ENCODE measurements at places on chromosomes 6 and 20. TPM values are rescaled to one million over a fixed set of nuclear protein-coding genes. Genes with fewer than 3 reads are reported as not detected.
A peak's percentile ranks its signal among the peaks of the same experiment; 100 is the strongest.

DNA sequence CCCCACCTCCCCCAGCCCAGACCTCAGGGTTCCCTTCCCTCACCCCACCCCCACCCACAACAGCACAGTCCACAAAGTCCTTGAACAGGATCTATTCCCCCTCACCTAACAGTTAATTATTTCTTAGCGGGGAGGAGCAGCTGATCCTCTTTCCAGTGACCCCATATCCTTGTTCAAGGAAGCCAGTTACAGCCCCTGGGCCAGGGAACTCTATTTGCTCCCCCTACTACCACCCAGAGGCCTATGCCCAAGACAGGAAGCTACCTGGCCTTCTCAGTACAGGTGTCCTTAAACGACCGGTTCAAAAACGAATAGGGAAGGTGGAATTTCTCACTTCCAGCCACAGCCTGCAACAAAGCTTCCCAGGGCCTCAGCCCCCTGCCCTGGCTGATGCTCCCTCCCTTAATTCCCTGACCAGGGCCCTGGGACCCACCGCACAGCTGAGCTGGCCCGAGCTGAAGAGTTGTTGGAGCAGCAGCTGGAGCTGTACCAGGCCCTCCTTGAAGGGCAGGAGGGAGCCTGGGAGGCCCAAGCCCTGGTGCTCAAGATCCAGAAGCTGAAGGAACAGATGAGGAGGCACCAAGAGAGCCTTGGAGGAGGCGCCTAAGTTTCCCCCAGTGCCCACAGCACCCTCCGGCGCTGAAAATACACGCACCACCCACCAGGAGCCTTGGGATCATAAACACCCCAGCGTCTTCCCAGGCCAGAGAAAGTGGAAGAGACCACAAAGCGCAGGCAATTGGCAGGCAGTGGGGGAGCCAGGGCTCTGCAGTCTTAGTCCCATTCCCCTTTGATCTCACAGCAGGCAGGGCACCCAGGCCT, 778 bp downstream of the MCCD1 start:
- peak; percentile 55 for DNase-seq

GRCh38 chr6:121748376-121748775, 312.9 kb downstream of the GJA1 start:
- DNase-seq = no peak

DNA sequence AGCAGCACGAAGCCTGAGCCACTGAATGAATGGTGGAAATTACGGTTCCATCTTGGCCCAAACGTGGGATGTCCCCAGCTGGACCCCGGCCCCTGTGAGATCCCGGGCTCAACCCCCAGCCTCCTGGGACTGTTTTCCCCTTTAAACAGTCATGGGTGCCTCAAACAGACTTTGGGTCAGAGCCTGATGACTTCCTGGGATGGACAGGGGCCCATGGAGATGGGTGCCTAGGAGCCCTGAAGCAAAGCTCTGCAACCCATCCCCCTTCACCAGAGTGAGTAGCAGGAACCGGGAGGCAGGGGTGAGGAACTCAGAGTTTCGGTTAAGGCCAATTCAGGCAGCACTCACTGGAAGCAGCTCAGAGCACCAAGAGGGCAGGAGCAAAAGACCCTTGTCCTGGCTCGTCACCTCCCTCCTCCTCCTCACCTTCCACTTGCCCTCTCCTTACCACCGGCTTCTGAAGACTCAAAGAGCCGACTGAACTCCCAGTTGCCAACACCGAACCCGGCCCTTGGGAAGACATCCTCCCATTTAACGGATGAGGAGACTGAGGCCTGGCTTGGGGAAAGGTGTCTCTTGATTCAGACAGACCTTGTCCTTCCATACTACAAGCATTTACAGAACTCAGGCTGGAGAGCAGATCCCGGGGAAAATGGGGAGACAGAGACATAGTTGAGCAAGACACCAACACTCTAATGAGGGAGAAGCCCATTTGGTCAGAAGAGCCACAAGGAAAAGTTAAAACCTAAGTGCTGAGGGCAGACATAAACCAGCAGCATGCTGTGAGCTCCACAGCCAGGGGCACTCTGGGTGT, 14.9 kb upstream of the TLDC2 start:
- no peak for DNase-seq

KHDC1L gene
- total RNA-seq = not detected

GRCh38 chr6:157534977-157535339, 154.0 kb downstream of the ZDHHC14 start:
- no peak for DNase-seq

C6orf118 gene
- total RNA-seq = not detected

MAPK13 gene
- 4.0 TPM for total RNA-seq

MYT1 gene
- total RNA-seq = not detected

Measured in M059J (cell line).